ENCODE measurements at places on chromosomes 12 and 14.

- DNase-seq = no peak
Measured at GRCh38 chr14:88245321-88245720, 77.7 kb downstream of the KCNK10 start.

- no peak for DNase-seq
Measured at GRCh38 chr12:71772735-71773134, 18.1 kb downstream of the RAB21 start.

GRCh38 chr12:122099280-122099749 lies 20.8 kb downstream of the MLXIP start:
- DNase-seq = no peak

GRCh38 chr12:125533434-125534029 lies 468.3 kb downstream of the AACS start:
- no peak for DNase-seq

- DNase-seq = no peak
Measured at GRCh38 chr12:53948650-53949593, 5.8 kb upstream of the HOXC12 start.

GRCh38 chr12:65892841-65893251 lies 68.6 kb downstream of the HMGA2 start:
- no peak for DNase-seq

GRCh38 chr14:52949711-52950409 lies 990 bp downstream of the FERMT2 start:
- no peak for DNase-seq

- DNase-seq = no peak
Measured at GRCh38 chr12:29681370-29681769, 102.4 kb downstream of the TMTC1 start.

GRCh38 chr12:19665121-19665900 lies 226.0 kb downstream of the AEBP2 start:
- no peak for DNase-seq

GRCh38 chr12:80161612-80162011 lies 62.3 kb downstream of the OTOGL start:
- no peak for DNase-seq

DNA sequence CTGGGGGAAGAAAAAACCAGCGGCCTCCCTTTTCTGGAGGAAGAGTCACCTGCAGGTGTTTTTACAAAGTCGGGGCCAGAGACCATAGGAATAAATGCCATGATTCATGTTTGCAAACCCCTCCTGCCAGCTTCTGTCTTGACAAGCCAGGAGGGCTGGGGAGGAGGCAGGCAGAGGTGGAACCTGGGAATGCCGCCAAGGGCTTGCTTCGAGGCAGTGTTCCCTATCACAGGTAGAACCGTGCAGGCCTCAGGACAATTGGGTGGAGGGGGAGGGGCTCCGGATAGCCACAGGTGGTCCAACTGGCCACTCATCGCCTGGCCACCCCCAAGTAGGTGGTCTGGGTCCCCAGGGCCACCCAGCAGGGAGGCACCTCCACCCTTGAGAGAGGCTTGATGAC lies 14.2 kb upstream of the DLK1 start:
- no peak for DNase-seq

DNA sequence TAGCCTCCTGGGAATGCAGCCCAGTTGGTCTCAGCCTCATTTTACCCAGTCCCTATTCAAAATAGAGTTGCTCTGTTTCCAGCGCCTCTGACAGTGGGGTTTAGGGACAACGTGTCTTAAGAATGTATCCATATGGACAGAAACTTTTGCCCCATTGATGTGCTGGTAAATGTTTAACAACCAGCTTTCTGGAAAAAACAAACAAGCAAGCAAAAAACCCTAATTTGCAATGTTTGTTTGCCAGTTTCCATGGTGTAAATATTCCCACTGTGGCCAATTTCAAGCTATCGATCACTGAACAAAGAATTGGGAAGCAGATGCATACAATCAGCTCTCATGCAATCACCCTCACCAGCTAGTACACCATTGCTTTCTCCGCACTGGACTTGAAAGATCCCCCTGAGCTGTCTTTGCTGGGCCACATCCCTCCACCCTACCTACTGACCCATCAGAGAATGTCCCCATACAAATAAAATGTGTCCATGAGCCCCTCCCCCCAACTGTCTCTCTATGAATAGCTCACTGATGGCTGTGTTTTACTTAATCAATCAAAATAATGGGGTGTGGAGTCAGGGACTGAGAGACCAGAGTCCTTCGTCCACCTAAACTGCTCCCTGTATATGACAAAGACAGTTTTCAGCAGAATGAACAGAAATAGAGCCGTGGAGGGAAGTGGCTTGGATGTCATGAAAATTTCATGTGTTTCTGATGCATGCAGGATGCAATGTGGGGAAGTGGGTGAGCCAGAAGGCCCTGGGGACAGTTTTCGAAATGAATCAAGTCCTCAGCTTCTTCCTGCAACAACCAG lies 40.8 kb downstream of the CCDC60 start:
- DNase-seq = no peak

- DNase-seq = no peak
Measured at GRCh38 chr14:34184126-34184525, 233.3 kb upstream of the EGLN3 start.
